NCI-H446 treated with DMSO at 0.1 percent for 48 hours (cell line): ENCODE measurements at places on chromosomes 2 and 18.

GRCh38 chr2:52518678-52519077, 1248.9 kb upstream of the CHAC2 start:
- no peak for DNase-seq

DNA sequence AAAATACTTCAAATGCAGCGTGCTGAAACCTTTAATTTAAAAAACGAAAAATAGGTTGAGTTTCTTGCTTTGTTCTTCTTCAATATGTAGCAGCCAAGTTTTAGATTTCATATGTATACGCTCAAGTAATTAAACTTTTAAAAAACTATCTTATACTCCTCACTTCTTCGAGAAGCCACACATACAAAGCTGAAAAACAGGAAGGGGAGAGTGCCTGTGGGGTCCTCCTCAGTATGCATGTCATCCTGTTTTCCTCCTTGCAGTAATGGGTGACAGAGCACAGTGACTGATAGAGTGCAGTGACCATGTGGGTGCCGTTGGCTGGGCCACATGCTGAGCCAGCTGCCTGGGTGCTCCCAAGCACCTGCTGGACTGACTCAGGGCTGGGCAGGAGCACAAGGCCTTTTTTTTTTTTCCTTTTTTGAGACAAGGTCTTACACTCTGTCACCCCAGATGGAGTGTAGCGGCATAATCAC, 33.3 kb downstream of the UXS1 start:
- DNase-seq = no peak

DNA sequence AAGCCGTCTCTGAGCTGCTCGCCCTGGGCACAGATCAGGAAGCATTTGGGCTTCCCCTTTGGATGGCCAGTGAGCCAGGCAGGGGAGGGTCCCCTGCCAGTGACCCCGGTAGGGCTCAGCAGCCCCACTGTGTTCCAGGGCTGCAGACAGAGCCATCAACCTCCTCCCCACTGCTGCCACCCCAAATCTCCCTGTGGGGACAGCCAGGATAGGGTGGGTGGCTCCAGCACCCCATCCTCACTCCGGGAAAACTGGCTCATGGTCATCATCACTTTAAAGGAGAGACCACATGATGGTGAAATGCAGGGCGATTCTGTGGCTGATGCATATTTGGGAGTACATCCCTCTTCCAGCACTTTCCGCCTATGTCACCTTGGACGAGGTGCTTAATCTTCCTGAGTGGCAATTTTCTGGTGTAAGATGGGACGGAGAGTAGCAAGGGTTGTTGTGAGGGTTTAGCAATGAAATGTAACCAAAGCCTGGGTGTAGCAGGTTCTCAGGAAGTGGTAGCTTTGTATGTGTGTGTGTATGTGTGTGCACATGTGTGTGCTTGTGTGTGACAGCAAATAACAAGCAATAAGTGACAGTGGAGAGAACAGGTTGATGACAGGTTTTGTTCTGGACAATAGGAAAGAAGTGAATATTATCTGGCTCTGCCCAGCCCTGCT, 61.8 kb downstream of the ACAA2 start:
- DNase-seq = no peak

DNA sequence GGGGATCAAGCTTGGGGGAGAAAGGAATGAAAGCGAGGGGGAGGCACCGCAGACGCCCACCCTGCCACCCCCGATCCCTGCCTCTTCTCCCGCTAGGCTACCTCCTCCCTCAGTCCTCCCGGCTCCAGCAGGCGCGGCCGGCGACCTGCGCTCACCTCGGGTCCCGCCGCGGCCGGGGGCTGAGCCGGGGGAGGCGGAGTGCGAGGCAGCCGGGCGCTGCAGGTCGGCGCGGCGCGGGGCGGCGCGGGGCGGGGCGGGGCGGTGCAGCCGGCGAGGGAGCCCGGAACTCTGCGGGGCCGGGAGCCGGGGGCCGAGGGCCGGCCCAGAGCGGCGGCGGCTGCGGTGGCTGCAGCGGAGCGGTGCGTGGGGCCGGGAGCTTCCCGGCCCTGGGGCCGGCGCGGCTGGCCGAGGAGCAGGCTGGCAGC, 477 bp downstream of the ACVR1 start:
- no peak for DNase-seq

GRCh38 chr2:159647667-159648066, 31.3 kb upstream of the BAZ2B start:
- DNase-seq = no peak

GRCh38 chr2:37809931-37810570, 115.0 kb upstream of the RMDN2 start:
- DNase-seq = no peak

GRCh38 chr2:240350696-240351087, 84.8 kb upstream of the GPC1 start:
- no peak for DNase-seq

- no peak for DNase-seq
Measured at GRCh38 chr18:5939801-5940667, 44.7 kb upstream of the TMEM200C start.

- DNase-seq = peak; percentile 89
Measured at GRCh38 chr2:195489101-195489500, 167.9 kb upstream of the SLC39A10 start.

DNA sequence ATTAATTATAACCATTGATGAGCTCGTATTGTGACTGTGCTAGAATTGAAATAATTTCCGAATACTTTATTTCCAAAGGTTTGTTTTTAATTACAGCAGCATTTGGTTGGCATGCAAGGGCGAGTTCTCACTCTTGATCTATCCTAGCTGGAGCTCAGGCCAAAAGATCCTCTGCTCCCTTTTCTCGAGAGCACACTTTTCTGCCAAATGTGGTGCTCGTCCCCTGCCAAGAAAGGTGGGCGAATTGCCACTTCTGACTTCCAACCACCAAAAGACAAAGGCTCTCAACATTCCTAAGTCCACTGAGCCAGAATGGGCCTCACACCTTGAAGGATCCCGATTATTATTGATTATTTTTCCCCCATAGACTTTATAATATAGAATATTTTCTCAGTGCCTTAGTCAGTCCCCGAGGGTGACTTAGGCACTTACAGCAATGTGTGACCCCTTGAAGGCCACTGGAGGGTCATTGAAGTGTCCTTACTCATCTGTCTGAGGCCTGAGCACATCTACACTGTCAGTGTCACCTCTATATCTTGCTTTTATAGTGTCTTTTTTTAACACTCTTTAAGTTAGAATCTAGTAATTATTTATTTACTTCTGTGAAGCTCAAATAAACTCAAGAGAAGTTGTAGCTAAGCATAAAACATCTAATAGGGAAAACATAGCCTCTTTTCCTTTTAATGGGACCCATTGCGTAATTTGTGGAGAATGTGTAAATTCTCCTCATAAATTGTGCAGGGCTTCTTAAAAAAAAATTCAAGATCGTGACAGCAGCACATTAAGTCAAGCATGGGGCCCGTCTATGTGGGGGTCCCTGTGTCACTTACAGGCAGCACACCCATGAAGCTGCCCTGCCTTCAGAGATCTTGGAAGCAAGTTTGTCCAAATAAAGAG, 98.3 kb downstream of the MEIS1 start:
- DNase-seq = peak; percentile 71
